ENCODE measurements at places on chromosomes 1 and 21.

GRCh38 chr21:34261841-34262468 lies 101.9 kb upstream of the KCNE2 start:
- DNase-seq = no peak

- no peak for DNase-seq
Observed at GRCh38 chr1:174005032-174005431, 17.1 kb downstream of the RC3H1 start.

DNA sequence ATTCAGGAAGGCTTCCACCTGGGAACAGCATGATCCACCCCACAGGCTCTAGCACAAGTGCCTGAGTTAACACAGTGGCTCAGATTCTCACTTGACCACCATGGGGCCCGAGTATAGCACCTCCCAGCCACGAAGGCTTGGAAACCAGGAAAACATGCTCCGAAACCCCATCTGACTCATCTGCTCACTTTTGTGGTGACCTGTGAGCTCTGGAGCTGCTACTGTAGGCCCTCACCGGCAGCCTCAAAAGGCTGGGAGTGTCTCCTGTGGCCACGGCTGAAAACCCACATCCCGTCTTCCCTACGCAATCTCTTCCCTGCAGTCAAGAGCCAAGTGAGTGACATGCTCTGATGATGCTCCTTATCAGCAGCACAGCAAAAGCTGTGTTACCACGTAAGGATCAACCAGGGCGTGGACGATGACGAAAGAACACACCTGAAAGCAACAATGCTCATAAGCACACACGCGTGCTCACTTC lies 81.4 kb downstream of the TGFBR3 start:
- peak; percentile 55 for DNase-seq

GRCh38 chr1:101065575-101065974 lies 40.0 kb upstream of the DPH5 start:
- DNase-seq = no peak

DNA sequence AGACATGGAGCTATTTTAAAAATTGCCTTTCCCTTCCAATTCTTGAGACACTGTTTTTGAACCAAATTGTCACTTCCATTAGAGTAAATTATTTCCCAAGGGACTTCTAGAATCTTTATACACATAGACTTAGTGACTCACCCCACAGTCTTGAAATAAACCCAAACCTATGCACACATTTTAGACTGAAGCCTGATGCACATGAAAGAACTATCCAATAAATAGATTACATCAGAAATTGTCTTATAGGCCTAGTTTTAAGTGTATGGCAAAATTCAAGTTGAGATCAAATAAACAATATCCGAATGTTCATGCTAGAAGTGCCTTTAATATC lies 32.2 kb upstream of the ZNF326 start:
- no peak for DNase-seq

DNA sequence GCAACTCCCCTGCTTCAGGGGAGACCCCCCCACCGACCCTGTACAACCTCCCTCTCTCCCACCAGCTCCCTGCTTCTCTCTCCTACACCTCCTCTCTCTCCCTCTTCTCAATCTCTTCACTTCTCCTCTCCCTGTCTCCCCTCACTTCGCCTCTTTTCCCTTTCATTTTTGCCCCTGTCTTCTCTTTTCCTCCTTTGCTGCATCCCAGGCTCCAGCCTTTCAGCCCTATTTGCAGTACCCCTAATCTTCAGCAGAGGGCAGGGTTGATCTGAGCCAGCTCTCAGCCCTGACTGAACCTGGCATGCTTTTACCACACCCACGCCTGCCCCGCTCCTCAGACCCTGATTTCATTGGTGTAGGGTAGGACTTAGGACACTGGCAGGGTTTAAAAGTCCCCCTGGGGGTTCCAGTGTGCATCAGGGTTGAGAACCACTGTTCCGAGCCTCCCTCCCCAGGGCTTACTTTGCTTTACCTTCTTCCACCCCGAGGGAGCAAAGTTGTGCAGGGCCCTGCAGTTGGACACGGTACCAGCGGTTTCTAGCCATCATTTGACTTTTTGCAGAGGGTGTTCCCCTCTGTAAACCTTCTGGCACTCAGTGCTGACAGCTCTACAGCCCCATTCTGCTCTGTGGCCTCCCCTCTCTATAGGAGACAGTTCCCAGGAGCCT lies 67.3 kb upstream of the CNTN2 start:
- peak; percentile 56 for DNase-seq

- no peak for DNase-seq
Observed at GRCh38 chr1:54122135-54122751, 30.6 kb downstream of the CDCP2 start.

DNA sequence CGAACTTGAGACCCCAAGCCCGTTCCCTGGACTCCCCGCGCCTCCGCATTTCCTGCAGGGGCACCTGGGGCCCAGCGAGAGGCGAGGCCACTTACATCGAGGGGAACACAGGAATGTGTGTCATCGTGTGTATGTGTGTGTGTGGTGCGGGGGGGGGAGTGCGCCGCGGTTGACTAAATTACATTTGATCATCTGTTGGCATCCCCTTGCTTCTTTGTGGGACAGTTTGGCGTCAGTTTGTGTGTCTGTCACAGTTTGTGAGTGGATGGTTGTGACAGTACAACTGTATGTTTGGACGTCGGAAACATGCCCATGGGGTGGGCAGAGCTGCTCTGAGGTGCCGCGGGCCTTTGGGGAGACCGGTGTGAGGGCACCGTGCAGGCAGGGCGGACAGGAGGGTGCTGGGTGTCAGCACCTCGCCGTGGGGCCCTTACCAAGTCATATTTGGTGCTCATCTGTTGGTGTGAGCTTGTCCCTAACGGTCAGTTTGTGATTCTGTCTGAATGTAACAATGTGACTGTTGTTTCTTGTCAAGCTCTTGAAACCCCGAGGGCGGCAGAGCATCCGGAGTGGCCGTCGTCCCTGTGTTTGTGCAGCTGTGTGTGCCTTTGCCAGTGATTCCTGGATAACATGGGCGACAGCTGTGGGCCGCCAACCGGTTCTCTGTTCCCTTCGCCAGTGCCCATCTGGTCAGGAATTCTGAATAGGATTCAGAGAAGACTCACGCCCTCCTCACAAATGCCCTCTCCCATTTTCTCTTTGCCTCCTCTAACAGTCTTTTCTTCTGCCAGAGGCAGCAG lies 899 bp downstream of the OPRD1 start:
- DNase-seq = no peak

DNA sequence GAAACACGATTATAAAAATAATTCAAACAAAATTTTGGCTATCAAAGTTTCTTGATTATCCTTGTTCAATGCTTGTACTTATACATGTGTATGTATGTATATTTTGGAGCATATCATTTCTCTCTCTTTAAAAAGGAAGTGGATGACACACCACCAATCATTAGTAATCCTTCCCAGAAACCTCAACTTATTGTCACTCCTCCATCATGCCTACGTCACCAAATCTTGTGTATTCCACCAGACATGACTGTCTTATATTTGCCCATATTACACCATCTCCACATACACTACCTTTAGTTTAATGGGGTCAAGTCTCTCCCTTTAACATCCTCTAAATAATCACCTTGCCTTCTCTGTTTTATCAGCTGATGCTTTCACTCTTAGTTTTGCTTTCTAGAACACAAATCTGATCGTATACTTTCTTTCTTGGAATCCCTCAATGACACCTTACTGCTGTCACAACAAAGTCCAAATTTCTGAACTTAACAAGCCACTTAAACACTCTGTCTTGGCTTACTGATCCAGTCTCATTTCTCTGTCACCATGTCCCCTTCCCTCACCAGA lies 124.0 kb downstream of the BRINP3 start:
- no peak for DNase-seq

DNA sequence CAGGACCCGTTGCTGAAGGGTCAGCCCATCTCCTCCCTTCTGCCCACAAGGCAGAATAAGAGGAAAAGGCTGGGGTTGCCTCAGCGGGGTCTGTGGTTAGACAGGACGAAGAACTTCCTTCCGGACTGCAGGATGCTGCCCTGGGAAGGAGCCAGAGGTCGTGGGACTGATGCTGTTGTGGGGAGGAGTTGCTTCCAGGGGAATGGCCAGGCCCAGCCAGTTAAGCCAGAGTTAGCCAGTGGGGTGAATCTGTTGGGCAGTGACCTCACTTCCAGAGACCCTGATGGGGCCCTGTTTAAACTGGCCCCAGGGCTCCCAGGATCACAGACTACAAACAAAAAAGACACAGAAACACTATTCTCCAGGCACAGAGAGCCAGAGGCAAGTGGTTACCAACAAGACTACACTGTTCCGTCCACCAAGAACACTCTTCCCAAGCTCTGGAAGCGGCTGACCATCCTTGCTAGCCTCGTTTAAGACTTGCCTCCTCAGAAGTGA lies 13.0 kb downstream of the FAM229A start:
- DNase-seq = no peak

DNA sequence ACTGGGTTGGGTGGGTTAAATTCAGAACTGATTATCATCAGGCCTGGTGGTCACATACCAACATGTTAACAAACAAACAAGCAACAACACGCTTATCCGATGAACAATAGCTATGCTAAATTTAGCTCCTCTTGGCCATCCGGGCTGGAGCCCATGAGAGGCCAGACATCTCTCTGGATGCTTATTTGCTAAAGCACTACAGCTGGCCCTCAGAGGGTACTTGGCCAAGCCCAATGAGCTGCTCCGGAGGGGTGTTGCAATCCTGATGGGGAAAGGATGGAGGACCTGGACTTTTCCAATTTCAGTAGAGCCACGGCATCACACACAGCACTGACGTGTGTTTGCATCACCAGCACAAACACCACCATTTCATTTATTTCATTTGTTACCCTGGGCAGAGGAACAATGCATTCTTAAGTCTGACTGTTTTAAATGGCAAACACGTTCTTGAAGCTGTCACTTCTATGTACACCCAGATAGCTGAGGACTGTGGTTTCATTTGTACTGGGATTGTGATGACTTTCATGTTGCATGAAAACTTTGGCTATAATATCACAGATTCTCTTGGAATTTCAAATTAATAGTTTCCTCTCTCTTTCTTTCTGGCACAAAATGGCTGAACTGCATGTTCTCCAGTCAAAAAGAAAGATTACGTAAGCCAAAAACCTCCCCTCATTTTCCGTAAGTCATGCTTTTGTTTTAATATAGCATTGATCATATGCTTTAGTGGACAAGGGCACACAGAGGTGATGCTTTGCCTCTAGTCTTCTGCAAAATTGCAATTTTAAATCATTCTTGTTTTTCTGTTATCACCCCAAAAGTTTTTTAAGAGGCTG lies 359.8 kb upstream of the KAZN start:
- no peak for DNase-seq

Data from activated CD4-positive, CD25-positive, alpha-beta regulatory T cell treated with anti-CD3 and anti-CD28 coated beads, Interleukin-2, amount 50 U/mL, for 72 hours (primary cell).